ENCODE measurements at places on chromosomes 16 and 17. TPM values are rescaled to one million over a fixed set of nuclear protein-coding genes. Genes with fewer than 3 reads are reported as not detected.

The GAST gene
- not detected for total RNA-seq

The PTX4 gene
- total RNA-seq: not detected

The ZG16 gene
- not detected for total RNA-seq

The RAB26 gene
- total RNA-seq: 2.7 TPM

The SEPTIN12 gene
- total RNA-seq: not detected

The CYGB gene
- 1.4 TPM for total RNA-seq
